NCI-H345 (cell line): ENCODE measurements at places on chromosomes 3 and 15.
A peak's percentile ranks its signal among the peaks of the same experiment; 100 is the strongest.

DNA sequence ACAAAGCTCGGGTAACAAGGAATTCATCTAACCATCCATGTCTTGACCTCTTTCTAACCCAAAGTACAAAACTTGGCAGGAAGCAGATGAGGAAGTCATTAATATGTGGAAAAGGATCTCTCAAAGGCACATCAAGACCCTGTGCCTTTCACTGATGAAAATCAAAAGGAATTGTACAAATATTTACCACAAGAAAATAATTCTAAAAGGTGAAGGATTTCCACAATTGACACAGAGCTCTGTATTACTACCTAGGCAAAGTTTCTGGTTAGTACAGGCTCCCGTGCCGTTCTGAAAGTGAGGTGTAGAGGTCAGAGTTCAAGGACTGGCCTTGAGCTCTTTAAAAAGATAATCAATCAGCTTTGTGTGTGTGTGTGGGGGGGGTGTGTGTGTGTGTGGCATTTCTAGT is 239.7 kb upstream of the ICE2 start:
- no peak for DNase-seq

GRCh38 chr3:128231606-128232005 is 78.3 kb downstream of the EEFSEC start:
- no peak for DNase-seq

- no peak for DNase-seq
Measured at GRCh38 chr15:74584779-74585178, 30.9 kb upstream of the CLK3 start.

DNA sequence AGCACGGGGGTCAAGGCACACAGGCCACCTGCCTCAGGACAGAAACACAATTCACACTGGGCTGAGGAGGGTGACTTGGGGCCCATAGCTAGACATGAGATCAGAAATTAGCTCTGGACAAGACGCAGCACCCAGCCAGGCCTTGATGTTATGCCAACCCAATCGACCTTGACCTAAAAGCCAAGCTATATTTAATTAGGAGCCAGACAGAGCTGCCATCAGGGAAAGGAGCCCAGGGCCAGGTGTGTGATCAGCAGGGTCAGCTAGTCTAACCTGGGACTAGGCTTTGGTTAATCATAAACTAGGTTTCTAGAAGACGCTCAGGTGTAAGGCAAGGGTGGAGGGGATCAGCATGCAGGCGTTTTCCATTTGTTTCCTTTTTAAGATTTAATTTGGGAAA is 23.9 kb upstream of the SLC25A36 start:
- DNase-seq = no peak

DNA sequence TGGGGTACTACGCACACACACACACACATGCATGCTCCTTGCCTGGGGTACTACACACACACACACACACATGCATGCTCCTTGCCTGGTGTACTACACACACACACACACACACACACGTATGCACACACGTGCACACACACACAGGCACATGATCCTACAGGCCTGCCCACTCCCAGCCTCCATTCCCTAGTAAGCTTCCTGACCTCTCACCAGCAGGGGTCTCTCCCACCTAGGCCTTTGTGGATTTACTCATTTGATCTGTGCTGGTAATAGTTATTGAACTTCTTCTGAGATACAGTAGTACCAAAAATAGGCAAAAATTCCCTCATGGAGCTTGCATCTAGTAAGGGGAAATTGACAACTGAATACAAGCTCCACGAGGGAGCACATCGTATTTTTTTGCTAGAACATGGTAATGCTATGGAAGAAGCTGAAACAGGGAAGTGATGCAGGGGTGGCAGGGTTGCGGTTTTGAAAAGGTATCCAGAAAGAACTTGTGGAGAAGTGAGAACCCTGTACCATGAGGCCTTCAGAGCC is 19.1 kb downstream of the TTC21A start:
- no peak for DNase-seq

DNA sequence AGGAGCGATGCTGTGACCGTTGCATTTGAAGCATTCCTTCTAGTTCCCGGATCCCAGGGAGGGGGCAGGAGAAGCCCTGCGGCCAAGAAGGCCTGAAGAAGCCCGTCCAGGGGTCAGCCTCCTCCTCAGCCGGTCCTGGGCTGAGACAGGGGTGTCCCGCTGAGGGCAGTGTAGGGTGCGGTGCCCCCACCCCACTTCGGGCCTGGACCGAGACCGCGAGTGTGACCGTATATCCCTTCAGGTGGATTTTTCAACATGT is 2.8 kb downstream of the OCA2 start:
- no peak for DNase-seq

GRCh38 chr15:71571641-71572040 is 238.7 kb upstream of the NR2E3 start:
- no peak for DNase-seq

GRCh38 chr15:48145923-48146322 is 25.1 kb downstream of the SLC24A5 start:
- no peak for DNase-seq

DNA sequence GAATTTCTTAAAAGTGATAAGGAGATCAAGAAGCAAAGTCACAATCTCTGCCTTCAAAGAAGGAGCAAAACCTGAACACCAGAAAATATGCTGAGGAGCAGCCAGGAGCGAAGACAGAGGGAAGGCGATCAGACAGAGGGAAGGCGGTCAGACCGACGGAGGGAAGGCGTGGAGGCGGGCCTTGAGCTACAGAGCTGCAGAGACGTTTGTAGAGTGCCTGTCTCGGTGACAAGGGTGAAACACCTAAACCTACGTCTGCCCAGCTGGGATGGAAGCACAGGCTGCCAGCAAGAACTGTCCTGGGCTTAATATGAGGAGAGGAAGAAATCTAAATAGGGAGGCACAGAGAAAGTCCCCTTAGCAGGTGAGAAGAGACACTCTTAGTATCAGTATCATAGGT is 476.0 kb downstream of the OCA2 start:
- DNase-seq = no peak

DNA sequence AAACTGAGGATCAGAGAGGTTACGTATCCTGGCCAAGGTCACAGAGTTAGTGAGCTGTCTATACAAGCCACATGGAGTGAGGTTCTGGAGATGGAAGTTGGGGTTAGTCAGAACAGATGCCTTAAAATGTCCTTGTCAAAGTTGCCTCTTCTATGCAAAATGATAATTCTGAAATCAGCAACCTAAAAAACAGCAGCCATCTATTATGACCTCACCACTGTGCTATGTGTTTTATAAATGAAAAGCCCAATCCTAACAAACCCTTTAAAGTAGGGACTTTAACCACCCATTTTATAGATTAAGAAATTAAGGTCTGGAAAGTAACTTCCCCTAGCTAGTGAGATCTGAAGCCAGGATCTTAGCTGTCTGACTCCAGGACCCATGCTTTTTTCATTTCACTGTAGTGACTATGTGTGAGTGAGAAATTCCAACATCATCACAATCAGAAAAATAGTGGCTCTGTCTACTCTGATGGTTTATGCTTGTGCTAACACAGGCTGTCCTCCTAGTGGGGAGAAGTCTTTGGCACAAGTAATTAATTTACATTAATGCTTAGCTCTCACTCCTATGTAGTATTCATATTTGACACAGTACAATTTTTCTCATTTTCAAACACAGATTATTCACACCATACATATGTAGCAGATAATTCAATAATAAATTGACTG is 143.6 kb downstream of the ANO10 start:
- DNase-seq = no peak

GRCh38 chr3:115697263-115698053 is 74.1 kb downstream of the GAP43 start:
- no peak for DNase-seq

GRCh38 chr15:62495670-62496614 is 330.9 kb upstream of the C2CD4B start:
- DNase-seq = peak; percentile 46

- no peak for DNase-seq
Measured at GRCh38 chr3:146404436-146404835, 64.9 kb downstream of the PLSCR2 start.

DNA sequence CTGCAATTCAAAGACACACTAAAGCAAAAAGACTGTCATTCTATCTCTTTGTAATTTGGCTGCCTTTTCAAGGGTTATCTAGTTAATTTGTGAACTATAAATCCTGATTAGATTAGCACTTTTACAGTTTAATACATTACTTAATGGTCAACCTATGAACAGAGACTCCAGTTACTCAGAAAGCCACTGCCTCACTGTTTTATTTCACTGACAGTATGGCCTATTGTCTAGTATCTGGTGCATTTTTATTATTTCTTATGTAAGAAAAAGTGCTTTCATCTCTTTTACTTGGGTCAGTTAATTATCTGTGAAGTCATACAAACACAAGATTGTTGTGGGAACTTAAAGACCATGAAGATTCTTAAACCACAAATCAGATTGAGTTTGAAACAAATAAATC is 133.8 kb downstream of the ZBBX start:
- no peak for DNase-seq

DNA sequence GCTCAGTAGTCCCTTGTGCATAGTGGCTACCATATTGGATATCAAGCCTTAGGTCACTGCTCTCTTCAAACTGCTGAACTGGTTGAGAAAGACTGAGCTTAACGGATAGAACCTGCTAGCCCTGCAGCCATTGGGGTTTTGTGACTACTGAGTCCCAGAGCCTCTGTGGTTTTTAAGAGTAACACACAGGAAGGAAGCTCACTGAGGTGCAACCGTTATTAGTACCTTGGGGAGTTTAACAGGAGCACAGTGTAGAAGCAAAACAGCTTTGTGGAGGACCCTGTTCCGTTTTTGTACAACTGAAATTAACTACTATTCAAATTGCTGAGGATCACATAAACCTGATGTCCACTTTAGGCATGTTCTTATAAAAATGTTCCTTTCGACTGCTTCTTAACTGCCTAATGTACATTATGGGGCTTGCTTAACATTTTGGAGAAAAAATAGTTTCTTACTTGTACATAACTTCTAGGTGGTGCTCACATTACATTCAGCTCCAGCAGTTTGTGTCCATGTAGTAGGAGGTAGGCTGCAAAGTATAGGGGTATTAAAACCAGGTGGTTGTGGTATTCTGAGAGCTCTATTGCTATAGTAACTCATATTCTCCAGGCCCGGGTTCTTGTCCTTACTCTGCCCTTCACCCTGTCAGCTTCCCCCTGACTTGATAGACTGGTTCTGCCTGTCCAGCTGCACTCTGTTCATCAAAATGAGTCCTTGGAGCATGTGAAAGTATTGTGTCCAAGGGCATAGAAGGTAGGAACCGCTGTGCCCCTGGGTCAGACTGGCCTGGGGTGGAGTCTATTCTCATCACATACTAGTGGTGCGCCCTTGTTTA is 17.3 kb downstream of the PXK start:
- no peak for DNase-seq

DNA sequence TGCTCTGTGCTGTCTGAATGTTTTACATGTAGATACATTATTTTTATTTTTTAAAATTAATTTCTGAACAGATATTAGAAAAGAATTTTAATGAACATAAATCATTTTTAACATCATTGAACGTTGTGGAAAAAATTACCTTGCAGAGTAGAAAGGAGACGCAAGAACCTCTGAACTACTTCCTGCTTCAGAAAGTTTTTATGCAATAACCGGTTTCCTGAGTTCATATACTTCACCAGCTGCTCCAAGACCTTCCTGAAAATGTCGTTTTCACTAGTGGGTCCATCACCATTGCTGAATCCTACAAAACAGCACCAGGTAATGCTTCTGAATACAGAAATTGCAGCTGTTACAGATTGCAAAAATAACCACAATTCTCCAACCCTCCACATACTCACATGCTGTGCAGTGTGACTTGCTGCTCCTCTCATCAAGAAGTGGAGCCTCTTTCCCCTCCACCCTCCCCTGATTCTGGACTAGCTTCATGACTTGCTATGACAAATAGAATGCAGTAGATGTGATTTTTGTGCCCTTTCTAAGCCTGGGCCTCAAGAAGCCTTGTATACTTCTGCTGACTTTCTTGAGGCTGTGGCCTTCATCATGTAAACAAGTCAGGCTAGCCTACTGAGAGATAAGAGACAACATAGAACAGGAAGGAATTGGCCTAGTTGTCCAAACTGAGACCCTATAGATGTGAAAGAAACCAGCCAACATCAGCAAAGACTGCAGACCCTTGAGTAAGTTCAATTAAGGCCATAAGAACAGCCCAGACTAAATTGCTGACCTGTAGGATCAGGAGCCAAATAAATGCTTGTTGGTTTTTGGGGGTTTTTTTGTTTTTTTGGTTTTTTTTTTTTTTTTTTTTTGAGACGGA is 80.4 kb downstream of the TRANK1 start:
- DNase-seq = no peak

DNA sequence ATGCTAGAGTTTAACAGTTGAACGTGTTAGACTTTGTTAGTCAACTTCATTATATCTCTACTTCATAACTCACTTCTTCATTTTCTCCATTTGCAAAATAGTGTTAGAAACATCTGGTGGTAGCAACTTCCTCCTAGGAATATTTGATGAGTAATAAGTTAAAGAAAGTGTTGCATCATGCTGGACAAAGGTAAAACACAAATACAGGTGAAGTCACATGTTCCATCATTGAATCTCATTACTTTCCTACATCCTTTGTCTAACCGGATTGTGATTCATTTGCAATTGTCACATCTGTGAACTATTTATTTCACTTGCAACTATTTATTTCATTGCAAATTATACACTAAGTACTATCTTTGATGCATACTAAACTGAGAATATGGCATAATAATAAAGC is 186.5 kb downstream of the TUSC7 start:
- no peak for DNase-seq
